ENCODE measurements at places on chromosomes 4 and X.

DNA sequence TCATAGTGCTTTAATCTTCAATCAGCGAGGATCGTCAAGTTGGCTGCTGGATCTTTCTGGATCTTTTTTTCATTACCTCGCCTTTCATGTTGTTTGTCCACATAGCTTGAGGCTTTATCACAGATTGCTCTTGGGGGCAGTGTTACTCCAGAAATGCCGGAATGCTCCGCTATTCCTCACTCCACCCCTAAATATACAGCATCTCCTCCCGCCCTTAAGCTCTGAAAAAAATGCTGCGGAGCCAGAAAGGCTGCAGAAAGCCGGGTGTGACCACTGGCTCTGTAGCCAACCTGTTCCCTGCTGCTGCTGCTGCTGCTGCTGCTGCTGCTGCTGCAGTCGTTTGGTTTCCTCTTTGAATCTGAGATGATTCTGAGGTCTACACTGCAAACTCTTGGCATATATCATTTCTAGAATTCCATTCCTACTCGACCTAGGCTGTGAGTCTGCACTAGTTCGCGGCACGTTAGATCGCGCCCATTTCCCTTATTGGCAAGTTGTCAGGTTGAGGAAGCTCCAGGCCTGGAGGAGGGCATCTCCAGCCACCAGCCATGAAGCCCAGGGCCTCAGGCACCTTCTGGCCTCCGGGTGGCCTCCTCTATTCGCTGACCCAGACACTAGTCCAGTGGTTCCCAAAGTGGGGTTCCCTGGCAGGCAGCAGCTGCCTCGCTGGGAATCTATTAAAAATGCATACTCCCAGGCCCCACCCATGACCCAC, 34.2 kb downstream of the WDR13 start:
- peak; percentile 77 for DNase-seq

DNA sequence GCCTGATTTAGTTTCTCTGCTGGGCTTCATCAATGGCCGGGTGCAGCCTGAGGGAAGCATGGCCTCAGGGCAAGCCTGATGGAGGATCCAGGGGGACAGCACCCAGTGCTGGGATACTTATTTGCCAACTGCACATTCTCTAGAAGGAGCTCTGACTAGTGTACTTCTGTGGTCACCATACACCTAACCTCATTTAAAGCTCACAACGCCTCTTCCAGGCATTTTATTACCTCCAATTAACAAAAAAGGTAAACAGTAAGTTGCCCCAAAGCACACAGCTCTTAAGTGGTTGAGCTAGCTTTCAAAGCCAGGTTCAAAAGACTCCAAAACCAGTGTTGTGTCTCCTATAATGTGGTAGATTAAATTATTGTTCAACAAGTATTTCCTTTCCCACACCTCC, 26.8 kb upstream of the ATXN3L start:
- no peak for DNase-seq

DNA sequence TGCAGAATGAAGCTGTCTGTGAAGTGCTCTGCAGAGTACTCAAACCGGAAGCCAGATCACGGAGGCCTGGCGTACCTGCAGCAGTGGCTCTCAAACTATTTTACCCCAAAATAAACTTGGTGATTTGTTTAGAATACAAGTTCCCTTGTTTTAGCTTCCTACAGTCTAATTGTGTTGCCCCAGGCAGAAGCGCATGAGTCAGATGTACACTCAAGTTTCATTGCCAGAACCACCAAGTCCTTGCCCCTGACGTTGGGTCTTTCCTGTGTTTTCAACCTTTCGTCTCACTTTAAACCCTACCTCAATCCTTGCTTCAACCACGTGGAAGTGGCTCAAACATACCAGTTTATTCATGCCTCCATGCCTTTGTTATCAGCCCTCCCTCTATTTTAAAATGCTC, 66.2 kb upstream of the SLC7A11 start:
- no peak for DNase-seq

- no peak for DNase-seq
These were observed 144.8 kb upstream of the PLAC1 start for GRCh38 chrX:134803060-134803459.

DNA sequence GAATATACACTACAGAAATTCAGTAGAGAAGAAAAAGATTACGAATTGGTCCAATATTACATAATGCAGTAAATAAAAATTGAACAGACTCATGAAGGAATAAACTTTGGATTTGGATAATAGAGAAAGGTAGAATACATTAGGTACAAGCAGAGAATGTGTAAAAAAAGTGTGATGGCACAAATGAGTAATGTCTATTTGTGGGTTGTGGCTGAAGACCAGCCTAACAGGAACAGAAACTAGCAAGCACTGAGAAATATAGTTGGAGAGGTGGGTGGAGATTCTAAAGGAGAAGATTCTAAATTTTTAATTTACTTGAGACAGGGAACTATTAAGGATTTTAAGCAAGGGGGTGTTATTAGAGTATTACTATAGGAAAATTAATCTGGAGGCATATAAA, 15.2 kb upstream of the CLOCK start:
- no peak for DNase-seq

DNA sequence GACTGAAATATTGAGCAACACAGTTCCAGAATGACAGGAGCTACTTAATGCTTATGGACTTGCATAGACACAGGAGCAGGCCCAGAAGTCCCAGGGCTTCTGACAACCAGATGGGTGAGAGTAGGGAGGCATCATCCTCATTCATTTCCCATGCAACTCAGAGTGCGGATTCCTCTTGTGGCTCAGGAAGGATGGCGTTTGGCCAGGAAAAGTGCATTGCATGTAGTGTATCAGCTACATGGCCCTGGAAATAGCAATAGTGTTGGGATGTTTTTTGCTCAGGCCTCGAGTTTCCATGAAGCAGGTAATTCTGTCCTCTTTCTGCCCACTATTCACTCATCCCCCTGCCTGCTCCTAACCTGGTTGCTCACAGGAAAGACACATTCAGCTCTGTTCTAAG, 136.6 kb downstream of the PDGFRA start:
- DNase-seq, result no peak

DNA sequence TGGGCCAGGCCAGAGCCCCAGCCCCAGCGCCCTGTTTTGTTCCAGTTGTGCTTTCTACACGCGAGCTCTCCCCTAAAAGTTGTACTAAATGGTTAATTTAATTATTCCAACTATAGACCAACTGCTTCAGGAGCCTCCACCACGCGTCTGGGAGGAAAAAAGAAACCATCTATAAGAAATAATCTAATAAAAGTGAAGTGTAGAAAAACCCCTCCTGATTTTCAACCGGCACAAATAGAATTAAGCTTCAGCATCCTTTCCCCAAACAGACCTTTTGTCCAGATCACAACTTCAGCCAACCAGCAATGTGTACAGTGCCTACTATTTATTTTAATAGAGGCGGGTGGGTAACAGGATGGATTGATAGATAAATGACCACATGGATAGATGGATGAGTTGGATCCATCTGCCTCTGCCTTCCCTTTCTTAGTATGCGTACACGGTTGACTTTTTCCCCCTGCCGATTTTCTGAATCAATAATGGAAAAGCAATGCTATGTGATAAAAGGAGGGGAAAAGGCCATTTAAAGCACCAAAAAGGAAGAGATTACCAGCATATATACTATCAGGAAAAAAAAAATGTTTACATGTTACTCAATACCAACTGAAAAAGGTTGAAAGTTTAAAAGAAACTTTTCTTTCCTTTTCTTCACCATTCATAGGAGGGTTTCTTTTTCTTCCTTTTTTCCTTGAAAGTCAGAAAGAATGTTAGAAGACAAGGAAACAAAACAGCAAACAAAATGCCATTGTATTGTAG, 3.7 kb upstream of the PHOX2B start:
- no peak for DNase-seq

DNA sequence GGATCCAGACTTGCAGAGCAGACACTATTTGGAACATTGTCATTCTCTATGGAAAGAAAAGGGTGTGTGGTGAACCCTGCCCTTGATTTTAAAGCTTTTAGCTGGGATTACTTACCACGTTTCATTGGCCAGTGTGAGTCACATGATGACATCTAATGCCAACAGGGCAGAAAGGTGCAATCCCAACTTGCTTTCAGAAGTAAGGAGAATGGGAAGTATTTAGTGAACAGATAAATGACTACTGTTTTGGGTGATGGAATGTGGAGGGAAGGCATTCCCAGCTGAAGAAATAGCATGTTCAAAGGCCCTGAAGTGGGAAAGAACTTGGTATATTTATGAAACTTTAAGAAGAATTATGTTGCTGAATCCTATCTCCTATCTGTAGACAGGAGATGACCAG, 44.5 kb downstream of the SYTL5 start:
- DNase-seq, result no peak

- no peak for DNase-seq
These were observed 46.9 kb upstream of the SLC25A4 start for GRCh38 chr4:185096032-185096653.

DNA sequence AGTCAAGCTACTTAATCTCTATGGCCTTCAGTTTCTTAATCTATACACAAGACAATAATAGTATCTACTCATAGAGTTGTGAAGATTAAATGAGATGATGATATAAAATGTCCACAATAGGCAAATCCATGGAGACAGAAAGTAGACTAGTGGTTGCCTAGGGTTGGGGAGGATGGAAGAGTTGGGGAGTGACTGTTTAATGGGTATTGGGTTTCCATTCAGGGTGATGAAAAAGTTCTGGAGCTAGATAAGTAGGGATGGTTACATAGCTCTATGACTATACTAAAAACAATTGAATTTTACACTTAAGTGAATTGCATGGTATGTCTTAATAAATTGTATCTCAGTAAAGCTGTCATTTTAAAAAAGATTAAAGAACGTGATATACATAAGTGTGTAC, 35.7 kb downstream of the BCORL1 start:
- no peak for DNase-seq

DNA sequence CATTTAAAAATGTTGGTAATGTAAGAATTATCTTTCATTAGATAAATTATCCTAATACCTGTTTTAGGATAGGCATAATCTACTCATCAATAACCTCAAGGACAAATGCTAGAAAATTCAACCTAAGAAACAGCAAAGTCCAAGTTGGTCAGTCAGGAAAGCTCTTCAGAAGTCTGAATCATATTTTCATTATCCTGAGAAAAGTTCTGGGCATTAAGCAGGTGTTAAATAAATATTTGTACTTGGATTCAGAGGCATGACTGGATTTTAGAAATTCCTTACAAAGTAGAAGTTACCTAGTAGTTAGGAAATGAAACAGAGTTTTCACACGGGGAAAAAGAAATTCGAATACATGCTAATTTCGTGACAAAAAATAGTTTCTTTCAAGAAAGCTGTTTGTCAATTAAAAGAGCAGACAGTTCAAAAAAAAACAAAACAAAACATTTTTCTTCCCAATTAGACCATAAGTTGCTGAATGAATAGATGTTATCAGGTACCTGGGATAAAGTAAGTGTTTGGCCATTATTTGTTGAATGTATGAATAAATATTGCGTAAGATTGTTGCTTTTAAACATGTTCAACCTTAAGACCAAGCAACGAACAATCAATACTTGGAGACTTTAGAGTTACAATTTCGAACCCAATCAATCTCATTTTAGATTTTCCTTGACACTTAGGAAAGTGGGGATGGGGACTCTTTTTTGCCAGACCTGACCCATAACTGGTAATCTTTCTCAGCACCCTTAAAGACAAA, 48.5 kb downstream of the MAD2L1 start:
- no peak for DNase-seq

GRCh38 chr4:167787231-167787630, 305.1 kb upstream of the ANXA10 start:
- DNase-seq, result no peak

GRCh38 chrX:56803850-56804681, 75.0 kb downstream of the NBDY start:
- peak; percentile 78 for DNase-seq

DNA sequence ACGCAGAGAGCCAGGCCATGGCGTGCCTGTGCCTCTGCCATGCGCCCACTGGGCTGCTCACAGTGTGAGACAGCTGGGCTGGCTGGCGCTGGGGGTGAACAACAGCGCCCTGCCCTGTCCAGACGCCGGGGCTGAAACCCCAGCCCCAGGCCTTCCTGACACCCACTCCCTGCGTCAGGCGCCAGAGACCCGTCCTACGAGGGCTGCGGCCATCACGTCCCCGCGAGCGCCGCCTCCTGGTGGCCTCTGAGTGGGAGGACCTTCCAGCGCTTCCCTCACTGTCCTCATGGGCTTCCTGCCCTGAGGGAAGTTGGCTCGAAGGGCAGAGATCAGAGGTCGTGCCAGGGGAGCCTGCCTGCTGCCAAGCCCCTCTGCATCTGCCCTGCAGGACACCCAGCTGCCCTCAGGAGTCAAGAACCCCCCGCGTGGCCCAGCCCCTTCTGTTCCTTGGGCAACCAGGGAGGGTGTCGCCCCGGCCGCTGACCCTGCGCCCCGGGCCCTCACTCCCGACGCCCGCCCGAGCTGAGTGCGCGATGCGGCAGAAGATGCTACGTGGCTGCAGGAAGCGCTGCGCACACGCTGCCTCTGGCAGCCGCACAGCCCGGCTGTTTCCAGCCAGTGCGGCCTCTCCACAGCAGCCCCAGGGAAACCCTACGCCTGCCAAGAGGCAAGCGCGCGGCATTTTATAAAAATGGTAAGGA, 16.2 kb downstream of the NELFA start:
- DNase-seq, result no peak

DNA sequence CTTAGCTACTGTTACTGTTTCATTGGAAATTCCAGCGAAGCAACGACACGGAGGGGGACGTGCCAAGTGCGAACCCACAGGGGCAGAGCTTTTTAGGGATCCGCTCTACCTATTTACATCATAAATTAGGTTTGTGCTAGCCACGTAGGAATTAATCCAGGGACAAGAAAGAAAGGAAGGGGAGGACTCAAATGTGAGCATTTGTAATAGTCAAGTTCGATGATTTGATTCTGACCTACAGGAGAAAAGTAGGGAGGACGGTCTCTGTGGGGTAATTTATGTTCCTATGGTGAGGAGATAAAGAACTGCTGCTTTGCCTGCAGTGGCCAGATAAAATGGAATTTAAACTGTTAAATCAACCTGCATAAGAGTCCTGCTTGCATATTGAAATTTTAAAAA, 1.7 kb downstream of the INTS6L start:
- DNase-seq, result no peak

DNA sequence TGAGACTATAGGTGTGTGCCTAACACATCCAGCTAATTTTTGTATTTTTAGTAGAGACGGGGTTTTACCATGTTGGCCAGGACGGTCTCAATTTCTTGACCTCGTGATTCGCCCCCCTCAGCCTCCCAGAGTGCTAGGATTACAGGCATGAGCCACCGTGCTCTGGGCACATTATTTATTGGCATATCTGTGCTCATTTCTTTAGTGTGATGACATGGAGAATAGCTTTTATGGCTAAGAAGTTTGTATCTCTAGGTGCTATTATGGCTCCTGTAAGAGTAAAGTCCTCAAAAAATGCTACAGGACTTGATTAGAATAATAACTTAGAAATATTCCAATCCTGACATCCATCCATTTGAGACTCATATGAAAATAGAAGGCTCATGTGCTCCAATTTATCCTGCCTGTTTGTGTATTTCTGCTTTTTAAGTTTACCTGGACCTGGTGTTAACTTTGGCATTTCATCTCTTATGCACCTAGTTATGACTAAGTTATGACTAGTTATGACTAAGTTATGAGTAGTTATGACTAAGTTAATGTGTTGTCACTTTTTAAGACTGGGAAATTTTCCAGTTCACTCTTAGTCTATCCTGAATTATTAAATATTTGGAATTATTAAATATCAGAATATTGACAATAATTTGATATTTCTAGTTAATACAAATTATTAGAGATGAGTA, 36.4 kb upstream of the UNC5C start:
- no peak for DNase-seq

GRCh38 chrX:69062493-69062892, 102.8 kb downstream of the PJA1 start:
- no peak for DNase-seq

Data from lower leg skin (tissue), 4 donors.